ENCODE measurements at places on chromosomes 16 and 17. TPM values are rescaled to one million over a fixed set of nuclear protein-coding genes. Genes with fewer than 3 reads are reported as not detected.

DNA sequence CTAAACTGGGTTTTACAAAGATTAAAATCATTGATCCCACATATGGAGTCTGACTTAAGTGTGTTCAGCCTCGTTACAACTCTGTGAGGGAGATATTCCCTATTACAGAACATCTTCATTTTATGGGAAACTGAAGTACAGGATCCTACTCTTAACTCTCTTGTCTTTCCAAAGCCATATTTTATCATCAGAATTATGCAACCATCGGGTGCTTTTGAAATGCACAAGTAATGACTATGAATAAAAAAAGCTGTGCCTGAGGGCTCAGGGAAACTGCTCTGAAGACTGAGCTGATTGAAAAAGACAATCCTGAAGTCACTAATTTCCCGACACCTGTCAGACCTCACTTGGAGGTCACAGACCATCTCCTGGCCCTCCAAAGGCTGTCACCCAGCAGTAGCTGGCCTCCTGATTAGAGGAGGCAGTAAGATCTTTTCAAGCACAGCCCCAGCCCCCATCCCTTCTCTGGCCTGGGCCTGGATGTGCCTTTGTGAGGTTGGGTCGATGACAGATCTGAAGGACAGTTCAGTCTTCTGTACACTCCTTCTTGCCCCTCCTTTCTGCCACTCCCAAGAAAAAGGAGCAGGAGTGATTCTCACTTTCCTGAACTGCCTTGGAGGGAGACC lies 5.6 kb downstream of the AKAP1 start:
- no peak overlapping the region for H3K4me3 ChIP-seq
- H3K36me3 ChIP-seq = no peaks in the 10 kb centered on the region
- H3K4me1 ChIP-seq = peaks cover 37% of the 10 kb centered on the region
- no peaks in the 10 kb centered on the region for H3K27me3 ChIP-seq
- H3K27ac ChIP-seq = no peak overlapping the region
- DNase-seq = no peak

- peaks cover 3% of the 10 kb centered on the region for H3K36me3 ChIP-seq
- H3K27me3 ChIP-seq = no peaks in the 10 kb centered on the region
- H3K4me1 ChIP-seq = no peaks in the 10 kb centered on the region
- H3K27ac ChIP-seq = no peak overlapping the region
- no peak for DNase-seq
Measured at GRCh38 chr17:57008958-57009357, 31.0 kb downstream of the SCPEP1 start.

GRCh38 chr17:30271102-30271501 lies 20.6 kb downstream of the BLMH start:
- peaks cover 24% of the 10 kb centered on the region for H3K36me3 ChIP-seq
- H3K4me1 ChIP-seq = no peaks in the 10 kb centered on the region
- H3K4me3 ChIP-seq = no peak overlapping the region

GRCh38 chr16:6274351-6274750 lies 1058.3 kb upstream of the RBFOX1 start:
- no peak for DNase-seq
- H3K27ac ChIP-seq = no peak overlapping the region
- H3K36me3 ChIP-seq = no peaks in the 10 kb centered on the region
- H3K27me3 ChIP-seq = no peaks in the 10 kb centered on the region
- no peak overlapping the region for H3K4me3 ChIP-seq

DNA sequence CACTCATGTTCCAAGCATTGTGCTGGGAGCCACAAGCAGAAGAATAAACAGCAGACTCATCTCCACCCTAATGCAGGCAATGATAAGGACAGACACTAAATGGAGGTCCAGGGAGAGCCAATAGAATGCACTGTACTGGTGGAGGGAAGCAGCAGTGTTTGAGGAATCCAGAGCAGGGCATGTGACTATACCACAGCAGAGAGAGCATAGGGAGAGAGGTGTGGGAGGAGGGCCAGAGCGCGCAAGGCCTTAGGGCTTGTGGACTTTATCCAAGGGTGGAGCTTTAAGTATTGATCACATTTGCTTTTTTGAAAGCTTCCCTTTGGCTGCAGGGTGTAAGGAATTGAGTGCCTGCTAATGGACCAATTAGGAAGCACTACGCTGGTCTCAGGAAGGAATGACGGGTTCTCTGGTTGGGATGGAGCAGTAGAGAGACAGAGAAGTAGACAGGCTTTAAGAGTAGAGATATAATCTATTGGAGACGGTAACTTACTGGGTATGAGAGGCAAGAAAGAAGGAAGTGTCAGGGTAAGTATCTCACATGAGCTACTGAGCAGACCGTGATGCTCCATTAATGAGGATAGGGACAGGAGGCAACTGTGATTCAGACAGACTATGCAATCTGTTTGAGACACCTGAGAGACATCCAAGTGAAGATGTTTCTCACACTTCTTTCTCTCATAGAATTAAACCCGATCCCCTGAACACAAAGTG lies 82.2 kb downstream of the MYO1D start:
- no peak overlapping the region for H3K4me3 ChIP-seq
- no peak for DNase-seq
- no peaks in the 10 kb centered on the region for H3K4me1 ChIP-seq
- no peaks in the 10 kb centered on the region for H3K27me3 ChIP-seq
- H3K36me3 ChIP-seq = no peaks in the 10 kb centered on the region

DNA sequence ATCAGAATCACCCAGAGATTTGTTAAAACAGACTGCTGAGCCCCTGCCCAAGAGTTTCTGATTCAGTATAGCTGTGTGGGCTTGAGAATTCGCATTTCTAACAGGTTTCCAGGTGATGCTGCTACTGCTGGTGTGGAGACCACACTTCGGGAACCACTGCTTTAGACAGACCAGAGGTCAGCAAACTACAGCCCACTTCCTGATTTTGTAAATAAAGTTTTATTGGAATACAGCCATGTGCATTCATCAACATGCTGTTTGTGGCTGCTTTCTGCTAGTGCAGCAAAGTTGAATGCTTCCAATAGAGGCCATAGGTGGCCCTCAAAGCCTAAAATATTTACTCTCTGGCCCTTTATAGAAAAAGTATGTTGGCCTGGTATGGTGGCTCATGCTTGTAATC lies 32.6 kb upstream of the CLEC19A start:
- no peaks in the 10 kb centered on the region for H3K27me3 ChIP-seq
- no peak overlapping the region for H3K4me3 ChIP-seq
- H3K36me3 ChIP-seq = no peaks in the 10 kb centered on the region
- DNase-seq = no peak

DNA sequence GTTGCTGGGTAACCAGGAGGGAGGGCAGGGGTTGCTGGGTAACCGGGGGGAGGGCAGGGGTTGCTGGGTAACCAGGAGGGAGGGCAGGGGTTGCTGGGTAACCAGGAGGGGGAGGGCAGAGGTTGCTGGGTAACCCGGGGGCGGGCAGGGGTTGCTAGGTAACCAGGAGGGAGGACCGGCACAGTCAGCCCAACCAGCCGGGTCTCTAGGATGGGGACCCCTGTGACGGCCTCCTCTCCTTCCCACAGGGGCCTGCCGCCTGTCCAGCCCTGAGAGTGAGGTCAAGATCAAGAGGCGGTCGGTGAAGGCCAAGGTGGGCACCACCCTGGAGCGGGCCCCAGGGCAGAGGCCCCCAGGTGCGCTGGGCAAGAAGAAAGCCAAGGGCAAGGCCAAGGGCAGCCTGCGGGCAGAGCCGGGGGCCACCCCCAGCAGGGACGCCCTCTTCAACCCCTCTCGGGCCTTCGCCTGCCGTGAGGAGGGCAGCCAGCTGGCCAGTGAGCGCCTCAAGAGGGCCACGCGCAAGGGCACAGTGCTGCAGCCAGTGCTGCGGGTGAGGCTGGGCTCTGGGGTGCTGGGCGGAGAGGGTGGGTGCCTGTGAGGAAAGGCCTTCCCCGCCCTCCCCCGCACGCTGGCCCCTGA lies 54.6 kb downstream of the ACTG1 start:
- no peak overlapping the region for H3K4me3 ChIP-seq
- no peaks in the 10 kb centered on the region for H3K36me3 ChIP-seq
- H3K4me1 ChIP-seq = peaks cover 14% of the 10 kb centered on the region
- no peak overlapping the region for H3K27ac ChIP-seq
- no peaks in the 10 kb centered on the region for H3K27me3 ChIP-seq
- no peak for DNase-seq

GRCh38 chr16:66849021-66849420 lies 4.8 kb downstream of the CA7 start:
- H3K4me1 ChIP-seq = no peaks in the 10 kb centered on the region
- DNase-seq = no peak
- peaks cover 20% of the 10 kb centered on the region for H3K27me3 ChIP-seq
- no peaks in the 10 kb centered on the region for H3K36me3 ChIP-seq

DNA sequence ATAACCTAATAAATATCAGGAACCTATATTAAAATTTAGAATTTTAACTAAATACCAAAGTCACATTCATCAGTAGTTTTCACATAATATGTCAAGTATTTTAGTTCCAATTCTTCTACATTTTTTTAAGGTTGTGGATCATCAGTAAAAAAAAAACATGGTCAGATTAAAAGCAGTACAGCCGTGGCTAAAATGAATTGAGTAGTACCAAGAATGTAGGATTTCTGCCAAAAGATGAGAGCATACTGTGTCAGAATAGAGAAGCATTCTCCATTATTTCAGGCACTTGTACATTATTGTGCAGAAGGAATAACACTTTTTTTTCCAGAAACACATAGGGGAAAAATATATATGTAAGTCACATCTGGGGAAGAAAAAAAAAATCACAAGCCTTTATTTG lies 1176.1 kb downstream of the CDH11 start:
- no peak overlapping the region for H3K4me3 ChIP-seq
- no peaks in the 10 kb centered on the region for H3K4me1 ChIP-seq
- DNase-seq = no peak

- H3K4me1 ChIP-seq = no peaks in the 10 kb centered on the region
- no peaks in the 10 kb centered on the region for H3K27me3 ChIP-seq
Measured at GRCh38 chr17:49694847-49695697, 12.7 kb downstream of the SLC35B1 start.

- H3K27me3 ChIP-seq = no peaks in the 10 kb centered on the region
- no peak overlapping the region for H3K27ac ChIP-seq
- H3K36me3 ChIP-seq = no peaks in the 10 kb centered on the region
- no peak overlapping the region for H3K4me3 ChIP-seq
- DNase-seq = no peak
- no peaks in the 10 kb centered on the region for H3K4me1 ChIP-seq
Measured at GRCh38 chr16:56312028-56312300, 113.4 kb downstream of the AMFR start.

DNA sequence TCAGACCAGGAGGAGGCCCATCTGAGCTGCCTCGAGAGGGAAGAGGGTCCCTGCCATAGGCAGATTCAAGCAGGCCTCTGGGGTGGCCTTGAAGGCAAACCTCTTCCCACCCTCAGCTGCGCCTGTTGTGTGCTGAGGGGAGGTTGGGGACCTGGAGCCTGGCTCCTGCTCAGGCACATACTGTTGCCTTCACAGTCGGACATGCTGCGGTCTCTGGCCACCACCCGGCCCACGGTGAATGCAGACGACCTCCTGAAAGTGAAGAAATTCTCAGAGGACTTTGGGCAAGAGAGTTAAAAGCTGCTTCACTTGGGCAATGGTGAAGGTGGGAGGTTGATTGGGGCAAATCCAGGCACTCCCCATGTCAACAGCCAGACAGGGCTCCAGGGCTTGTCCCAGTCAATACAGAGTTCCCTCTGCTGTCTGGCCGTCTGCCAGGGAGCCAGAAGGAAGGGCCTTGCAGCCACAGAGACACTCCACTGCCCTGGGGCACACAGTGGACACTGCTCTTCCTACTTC lies 6.3 kb downstream of the PDF start:
- peaks cover 93% of the 10 kb centered on the region for H3K36me3 ChIP-seq
- H3K27ac ChIP-seq = no peak overlapping the region
- DNase-seq = no peak
- peaks cover 8% of the 10 kb centered on the region for H3K4me1 ChIP-seq
- H3K27me3 ChIP-seq = no peaks in the 10 kb centered on the region

DNA sequence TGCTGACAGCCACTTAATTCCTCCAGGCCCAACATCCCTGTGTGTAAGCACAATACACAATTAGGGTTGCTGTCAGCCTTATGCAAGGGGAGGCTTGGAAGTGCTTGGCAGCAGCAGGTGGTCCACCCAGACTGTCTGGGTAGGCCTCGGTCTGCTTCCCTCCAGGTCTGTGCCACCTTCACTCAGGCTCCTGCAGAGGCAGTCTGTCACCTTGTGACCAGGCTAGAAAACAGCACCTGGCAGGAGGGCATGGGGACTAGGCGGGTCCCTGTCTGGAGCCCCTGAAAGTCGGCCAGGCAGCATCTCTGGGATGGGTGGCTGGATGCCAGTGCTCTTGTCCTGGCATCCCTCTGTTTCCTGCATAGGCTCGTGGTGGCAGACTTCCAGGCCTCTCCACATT lies 578.1 kb downstream of the KCNJ18 start:
- no peak overlapping the region for H3K27ac ChIP-seq
- H3K36me3 ChIP-seq = no peaks in the 10 kb centered on the region
- H3K27me3 ChIP-seq = no peaks in the 10 kb centered on the region
- no peaks in the 10 kb centered on the region for H3K4me1 ChIP-seq
- no peak for DNase-seq
- no peak overlapping the region for H3K4me3 ChIP-seq

DNA sequence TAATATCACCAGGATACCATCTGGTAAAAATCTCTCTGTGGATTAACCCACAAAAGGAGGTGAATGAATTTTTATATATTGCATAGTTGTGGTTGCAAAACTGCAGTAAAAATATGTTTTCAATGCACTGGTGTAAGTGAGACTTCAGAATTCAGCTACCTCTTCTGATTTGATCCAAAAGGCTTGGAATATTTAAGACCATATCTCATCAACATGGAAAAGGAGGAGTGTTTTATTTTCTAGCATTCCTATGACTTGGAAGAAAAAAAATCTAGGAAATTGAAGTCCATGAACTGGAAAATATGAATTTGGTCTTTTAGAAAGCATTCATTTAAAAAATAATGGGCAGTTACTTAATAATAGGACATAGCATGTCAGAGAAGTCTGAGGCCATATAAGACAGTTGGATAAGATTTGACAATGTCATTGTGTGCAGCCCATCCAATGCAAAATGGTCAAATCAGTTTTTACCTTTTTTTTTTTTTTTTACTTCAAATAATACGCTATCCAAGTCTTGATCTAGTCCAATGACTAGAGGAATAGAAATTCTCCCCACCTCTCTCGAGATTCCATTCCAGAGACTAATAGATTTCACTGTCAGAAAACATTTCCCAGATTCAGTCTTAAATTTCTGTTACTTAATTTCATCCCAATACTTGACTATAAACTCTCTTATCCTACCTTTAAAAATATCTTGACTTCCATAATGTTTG lies 364.9 kb upstream of the PMFBP1 start:
- H3K27ac ChIP-seq = no peak overlapping the region
- H3K36me3 ChIP-seq = no peaks in the 10 kb centered on the region
- H3K4me3 ChIP-seq = no peak overlapping the region
- no peaks in the 10 kb centered on the region for H3K27me3 ChIP-seq

- no peaks in the 10 kb centered on the region for H3K27me3 ChIP-seq
- no peak overlapping the region for H3K4me3 ChIP-seq
- no peaks in the 10 kb centered on the region for H3K36me3 ChIP-seq
- no peak overlapping the region for H3K27ac ChIP-seq
- no peaks in the 10 kb centered on the region for H3K4me1 ChIP-seq
Measured at GRCh38 chr16:25633549-25633948, 58.2 kb upstream of the HS3ST4 start.

The TBC1D26 gene
- total RNA-seq = 0.71 TPM

The KCTD2 gene
- total RNA-seq = 33.7 TPM

The TLCD3A gene
- 23.8 TPM for total RNA-seq

The PRAC1 gene
- total RNA-seq = not detected

The TCAP gene
- total RNA-seq = 1.4 TPM

The PRRT2 gene
- 12.8 TPM for total RNA-seq

The UBALD2 gene
- total RNA-seq = 22.6 TPM

The SMYD4 gene
- 22.0 TPM for total RNA-seq

The MFAP4 gene
- total RNA-seq = 3.8 TPM
